Thoracic aorta (tissue), 2 donors: ENCODE measurements at places on chromosomes 7 and 10.

DNA sequence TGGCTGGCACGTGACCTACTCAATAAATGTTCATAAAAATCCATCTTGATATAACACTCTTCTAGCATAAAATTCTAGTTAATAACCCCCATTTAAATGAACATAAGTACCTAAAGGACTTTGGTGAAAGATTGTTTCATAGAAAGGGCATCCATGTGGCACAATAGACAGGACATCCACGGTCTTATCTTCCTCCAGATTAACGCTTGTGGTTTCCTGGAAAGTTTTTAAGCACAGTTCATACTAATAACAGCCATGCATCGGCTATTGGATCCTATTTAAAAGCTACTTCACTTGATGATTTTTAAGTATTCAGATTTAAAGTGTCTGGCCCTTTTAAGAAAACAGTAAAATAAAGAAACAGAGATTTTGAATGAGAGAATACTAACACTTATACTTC lies 288.3 kb downstream of the AHR start:
- DNase-seq: no peak

GRCh38 chr7:5284304-5285281 lies 1.9 kb downstream of the SLC29A4 start:
- no peak for DNase-seq

DNA sequence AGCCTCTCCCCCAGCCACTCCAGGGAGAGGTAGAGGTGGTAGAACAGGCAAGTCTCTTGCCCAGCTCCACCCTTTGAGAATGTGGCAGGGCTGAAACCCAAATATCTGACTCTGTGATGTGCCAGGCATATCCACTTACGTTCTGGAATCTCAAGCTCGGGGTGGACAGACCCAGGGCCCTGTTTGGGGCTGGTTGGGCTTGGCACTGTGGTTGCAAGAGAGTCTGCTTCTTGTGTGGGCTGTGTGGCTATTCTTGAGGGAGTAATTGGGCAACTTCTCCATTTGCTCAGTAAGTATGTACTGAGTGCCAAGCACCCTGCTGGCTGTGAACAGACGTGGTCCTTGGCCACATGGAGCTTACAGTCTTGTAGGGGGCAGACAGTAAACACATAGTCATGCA lies 4.7 kb downstream of the UBTD1 start:
- DNase-seq: no peak

GRCh38 chr7:107644309-107644974 lies 16.2 kb upstream of the SLC26A4 start:
- no peak for DNase-seq

GRCh38 chr7:117312593-117313580 lies 10.0 kb downstream of the WNT2 start:
- DNase-seq: no peak

DNA sequence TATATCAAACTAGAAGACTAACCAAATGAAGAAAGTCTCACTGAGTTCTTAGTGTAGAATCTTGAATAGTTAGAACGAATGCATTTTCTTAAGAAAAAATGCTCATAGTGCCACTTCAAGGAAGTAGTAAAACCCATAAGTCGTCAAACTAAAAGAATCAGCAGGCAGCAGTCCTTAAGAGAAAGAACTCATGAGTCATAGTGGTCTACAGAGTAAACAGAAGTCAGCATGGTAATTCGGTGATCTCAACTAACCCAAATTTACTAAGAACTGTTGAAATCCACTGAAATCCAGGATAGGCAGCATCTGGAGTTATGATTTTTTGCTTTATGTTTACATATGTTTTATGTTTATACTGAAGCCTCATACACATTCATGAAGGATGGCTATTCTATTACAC lies 256.2 kb downstream of the LHFPL3 start:
- DNase-seq: no peak

DNA sequence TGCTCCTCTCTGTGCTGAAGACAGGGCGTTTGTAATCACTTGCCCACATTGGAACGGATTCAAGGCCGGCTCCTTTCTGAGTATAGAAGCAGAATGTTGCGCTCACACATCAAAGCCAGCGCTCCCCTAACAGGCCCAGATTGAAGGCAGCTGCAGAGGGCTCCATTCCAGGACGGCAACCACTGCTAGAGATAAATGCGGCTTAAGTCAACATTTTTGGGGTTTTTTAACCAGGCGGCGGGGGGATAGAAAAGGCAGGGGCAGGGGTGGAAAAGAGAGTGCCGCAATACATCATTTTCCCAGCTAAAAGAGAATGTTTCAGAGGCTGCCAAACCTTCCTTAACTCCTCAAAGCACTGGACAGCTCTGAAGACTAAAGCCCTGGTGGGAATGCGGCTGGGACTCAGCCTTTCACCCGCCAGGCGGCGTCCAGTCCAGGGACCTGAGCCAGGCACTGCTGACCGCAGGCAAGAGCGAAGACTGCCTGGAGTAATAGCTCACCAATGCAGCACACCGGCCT lies 189.6 kb downstream of the TNS3 start:
- DNase-seq: no peak

DNA sequence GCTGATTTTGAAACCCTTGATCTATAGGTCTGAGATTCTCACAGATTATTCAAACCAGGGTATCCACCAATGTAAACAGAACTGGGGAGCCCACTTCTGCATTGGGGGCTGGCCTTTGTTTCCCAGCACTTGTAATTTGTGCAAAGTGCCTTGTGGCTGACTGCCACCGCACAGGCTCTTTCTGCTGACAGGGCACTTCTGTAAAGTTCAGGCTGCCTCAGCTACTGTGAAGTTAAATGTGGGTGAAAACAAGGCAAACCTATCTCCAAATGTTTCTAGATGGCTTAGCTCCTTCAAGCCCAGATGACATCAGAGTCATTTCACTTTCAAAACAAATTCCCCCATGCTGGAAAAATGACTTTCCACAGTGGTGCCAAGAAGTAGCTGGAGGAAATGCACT lies 54.7 kb downstream of the GRID1 start:
- DNase-seq: no peak

GRCh38 chr10:21363092-21363730 lies 162.3 kb downstream of the SKIDA1 start:
- DNase-seq: no peak

GRCh38 chr10:42877496-42878030 lies 95.0 kb downstream of the BMS1 start:
- DNase-seq: no peak

GRCh38 chr7:39517240-39517639 lies 49.0 kb upstream of the YAE1 start:
- no peak for DNase-seq
